ENCODE measurements at places on chromosomes 6 and 20.

GRCh38 chr20:41664584-41664983 lies 46.4 kb upstream of the CHD6 start:
- no peak for DNase-seq

DNA sequence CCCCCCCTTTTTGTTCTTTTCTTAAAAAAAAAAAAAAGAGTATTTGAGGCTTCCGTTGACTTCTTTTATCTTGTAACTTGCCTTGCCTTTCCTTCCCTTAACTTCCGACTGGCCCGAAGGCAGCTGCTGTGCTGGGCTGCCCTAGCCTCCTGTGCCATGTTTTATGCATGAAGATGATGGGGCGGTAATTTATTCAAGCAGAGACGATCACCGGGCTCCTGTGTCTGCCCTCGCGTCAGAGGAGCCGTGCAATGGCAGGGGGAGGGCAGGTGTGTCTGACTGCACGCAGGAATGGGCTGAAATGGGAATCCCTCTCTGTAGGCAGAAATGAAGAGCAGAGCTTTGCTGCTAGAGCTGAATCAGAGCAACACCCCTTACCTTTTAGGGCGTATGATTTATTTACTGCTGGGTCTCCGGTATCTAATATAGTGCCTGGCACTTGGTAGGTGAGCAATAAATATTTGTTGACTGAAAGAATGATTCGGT lies 106.3 kb upstream of the RIPOR2 start:
- no peak for DNase-seq

DNA sequence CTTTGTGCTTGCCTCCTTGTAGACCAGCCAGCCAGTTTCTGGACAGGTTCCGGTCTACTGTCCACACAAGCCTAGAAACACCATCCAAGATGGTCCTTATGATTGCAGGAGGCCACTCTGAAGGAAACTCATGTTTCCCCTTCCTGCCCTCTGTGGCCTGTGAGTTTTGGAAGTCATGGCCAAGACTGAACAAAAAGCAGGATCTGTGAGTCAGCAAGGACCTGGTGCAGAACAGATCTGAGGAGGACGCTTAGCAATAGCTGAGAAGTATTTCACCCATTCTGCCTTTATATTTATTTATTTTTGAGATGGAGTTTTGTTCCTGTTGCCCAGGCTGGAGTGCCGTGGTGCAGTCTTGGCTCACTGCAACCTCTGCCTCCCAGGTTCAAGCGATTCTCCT lies 134.6 kb upstream of the EEF1E1 start:
- DNase-seq, result no peak

DNA sequence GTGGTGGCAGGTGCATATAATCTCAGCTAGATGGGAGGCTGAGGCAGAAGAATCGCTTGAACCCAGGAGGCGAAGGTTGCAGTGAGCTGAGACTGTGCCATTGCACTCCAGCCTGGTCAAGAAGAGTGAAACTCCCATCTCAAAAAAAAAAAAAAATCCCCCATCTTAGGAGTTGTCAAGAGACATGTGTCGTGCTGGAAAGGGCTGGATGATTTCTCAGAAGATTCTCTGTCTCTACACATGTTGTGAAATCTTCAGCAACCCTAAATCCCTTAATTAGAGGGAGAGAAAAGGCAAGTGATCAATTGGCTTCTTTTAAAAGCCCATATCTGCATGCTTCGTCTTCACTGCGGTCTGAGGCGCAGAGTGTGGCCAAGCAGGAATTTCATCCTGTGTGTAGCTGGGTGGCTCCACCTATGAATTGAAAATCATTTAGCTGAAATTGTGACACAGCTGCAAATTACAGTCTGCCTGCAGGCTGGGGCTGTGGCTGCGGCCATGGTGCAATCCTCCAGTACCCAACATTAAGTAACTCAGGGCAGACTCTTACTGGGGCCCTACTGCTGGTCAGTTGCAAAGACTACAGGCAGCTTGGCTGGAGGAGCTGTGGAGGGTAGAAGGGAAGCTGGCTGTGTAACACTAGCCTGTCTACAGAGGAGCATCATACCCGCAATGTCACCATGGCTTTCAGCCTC lies 3.2 kb upstream of the TGM3 start:
- DNase-seq, result no peak

DNA sequence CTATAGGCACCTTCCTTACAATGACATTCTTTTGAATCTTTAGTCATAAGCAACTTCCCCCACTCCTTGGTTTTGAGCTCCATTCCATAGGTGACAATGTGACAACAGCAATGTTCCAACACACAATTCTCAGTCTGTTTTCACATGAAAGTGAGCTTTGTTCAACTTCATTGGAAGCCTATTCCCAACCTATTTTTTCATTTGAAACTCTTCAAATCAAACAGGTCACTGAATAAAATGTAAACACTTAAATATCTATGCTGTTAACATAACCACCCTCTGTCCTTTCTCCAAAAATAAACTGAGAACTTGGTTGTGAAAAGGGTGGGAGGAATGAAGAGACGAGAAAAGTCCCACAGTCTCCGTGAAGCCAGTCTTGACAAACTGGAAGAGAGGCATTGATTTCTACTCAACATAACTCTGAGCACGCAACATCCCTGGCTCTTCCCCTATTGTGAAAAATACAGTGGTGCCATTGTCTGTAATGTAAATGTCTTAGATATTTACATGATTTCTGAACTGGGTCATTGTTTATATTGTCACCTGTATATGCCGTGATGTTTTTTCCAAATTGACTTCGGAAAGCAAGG lies 343.1 kb downstream of the TFAP2A start:
- DNase-seq, result no peak

- no peak for DNase-seq
Observed at GRCh38 chr6:109019911-109020310, 74.7 kb downstream of the SESN1 start.

- DNase-seq, result no peak
Observed at GRCh38 chr20:59515013-59515905, 89.1 kb upstream of the PHACTR3 start.

GRCh38 chr20:62319346-62319909 lies 16.6 kb downstream of the ADRM1 start:
- DNase-seq, result no peak

GRCh38 chr6:704046-704445 lies 11.1 kb upstream of the EXOC2 start:
- no peak for DNase-seq

DNA sequence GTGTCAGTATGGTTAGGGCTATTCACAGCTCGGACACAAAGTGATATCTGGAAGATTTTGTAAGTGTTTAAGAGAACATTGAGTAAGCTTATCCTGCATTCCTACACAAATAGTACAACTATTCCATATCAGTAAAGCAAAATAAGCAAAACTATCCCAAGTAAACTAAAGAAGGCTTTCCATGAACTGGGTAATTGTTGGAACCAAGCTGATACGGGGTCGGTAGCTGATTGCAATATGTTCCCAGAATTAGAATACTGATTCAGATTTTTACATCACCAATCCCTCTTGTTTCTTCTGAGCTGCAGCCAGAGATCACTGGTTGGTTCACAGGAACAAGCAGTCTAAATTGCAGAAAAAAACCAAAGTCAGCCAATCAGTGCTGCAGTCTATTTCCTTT lies 54.1 kb downstream of the CDS2 start:
- DNase-seq, result no peak

DNA sequence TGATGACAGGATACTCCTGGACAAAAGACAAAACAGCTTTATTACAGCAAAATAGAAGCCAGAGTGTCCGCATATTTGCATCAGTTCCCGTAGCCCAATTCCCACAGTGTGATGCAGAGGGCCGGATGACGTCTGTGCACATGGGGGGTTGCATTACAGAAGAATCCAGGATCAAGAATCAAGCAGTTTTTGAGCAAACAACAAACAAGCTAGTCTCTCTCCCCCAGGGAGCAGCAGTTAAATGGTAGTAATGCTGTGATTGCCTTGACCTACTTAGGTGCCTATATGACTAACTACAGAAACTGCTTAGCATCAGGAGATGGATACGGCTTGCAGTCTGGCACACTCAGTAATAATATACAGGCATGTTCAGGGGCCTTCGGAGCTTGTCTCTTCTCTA lies 3.2 kb upstream of the SDHAF4 start:
- no peak for DNase-seq

GRCh38 chr6:4553387-4553786 lies 222.8 kb upstream of the CDYL start:
- DNase-seq, result no peak

GRCh38 chr6:152098683-152099082 lies 291.2 kb downstream of the ESR1 start:
- DNase-seq, result no peak

GRCh38 chr6:63584566-63584965 lies 12.3 kb downstream of the LOC128125822 start:
- no peak for DNase-seq
